ENCODE measurements at places on chromosomes 3 and 15.

DNA sequence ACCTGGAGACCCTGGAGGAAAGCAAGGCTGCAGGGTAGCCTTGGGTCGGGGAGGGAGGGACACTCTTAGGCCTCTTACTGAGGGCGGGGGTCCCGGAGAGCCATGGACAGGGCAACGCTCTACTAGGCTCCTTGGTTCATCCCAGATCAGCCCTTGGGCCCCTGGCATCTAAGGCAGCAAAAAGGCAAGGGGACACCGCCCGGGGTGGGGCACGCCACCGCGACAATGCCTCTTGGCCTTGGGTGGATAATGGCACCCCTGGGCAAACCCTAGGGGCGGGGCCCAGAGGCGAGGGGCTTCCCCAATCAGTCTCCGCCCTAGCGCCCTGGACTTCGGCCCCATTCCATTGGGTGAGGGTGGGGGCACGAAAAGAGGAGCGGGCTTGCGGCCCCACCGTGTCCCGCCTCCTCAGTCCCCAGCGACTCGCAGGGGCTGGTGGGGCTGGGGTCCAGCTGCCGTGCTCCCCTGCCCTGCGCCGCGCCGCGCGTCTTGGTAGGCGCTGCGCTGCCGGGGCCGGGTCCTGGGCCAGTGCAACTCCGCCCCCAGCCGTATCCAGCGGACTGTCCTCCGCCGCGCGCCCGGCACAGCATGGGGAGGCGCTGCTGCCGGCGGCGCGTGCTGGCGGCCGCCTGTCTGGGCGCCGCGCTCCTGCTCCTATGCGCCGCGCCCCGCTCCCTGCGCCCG is at the start of gene CHST13:
Gene CHST13 (plus strand): TSS at position 411 of the 684 bp plus-strand sequence. CDS start 178 bp downstream, at position 589.
- peak; percentile 73 for DNase-seq

DNA sequence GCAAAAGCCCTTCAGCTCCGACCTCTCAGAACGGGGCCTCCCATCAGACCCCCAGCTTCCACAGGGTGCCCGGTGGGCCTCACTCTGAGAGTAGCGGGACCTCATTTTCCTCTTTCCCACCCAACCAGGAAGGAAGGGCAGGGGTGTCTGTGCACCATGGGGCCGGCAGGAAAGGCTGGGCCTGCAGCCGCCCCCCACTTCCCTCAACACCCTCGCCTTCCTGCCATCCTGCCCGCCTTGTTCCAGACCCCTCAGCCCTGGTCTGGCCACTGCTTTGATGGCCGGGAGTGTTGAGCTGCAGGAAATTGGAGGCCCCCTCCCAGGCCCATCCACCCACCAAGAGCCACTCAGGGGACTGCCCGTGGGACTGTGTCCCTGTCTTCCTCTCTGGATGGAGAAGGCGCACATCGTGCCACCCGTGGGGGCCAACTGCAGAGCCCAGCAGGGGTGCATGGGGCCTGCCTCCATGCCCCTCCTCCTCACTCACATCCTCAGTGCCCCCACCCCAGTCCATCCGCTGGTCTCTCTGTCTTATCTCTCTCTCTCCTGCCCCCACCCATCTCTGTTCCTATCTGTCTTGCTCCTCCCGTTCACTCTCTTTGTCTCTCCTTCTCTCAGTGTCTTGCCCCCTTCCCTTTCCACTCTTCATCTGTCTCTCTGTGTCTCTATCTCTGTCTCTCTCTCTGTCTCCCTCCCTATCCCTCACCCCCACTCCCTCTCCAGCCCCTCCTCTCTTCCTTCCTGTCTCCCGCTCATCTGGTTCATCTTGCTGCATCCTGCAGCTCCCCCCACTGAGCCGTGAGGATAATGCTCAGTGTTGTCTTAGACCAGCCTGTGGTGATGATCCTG is 1.8 kb upstream of the PLXND1 start:
- no peak for DNase-seq

DNA sequence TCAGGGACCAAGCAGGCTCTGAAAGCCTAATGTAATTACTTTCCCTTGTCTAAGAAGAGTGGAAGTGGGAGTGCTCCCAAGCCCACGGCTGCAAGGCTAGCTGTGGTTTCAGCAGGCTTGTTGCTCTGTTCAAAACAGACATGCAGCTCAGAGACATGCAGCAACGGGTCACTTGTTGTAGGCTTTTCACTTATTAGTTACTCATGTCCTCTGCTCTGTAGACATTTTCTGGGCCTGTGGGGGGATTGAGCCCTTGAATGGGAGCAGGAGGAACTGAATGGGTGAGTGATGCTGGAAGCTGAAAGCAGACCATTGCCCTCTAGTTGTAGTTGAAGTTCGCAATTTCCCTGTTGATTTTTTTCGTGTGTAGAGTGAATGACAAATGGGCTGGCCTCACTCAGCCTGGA is 261.9 kb upstream of the NR2E3 start:
- DNase-seq = no peak

DNA sequence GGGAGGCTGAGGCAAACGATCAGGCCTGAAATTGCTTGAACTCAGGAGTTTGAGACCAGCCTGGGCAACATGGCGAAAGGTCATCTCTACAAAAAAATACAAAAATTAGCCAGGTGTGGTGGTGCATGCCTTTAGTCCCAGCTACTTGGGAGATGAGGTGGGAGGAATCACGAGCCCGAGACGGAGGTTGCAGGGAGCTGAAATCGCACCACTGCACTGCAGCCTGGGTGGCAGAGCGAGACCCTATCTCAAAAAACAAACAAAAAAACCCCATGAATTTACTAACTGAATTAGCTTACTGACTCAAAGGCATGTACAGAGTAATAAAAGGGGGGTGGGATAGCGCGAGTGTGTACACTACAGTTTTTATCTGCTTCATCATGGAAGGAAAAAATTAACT is 19.3 kb downstream of the ARF4 start:
- DNase-seq = no peak

GRCh38 chr3:106104078-106104477 is 235.3 kb upstream of the CBLB start:
- no peak for DNase-seq

GRCh38 chr15:47466357-47466756 is 250.9 kb upstream of the SEMA6D start:
- no peak for DNase-seq

Measured in lower lobe of right lung (tissue), 2 donors.